Fibroblast of pulmonary artery (primary cell): ENCODE measurements at places on chromosomes 3 and 15.

DNA sequence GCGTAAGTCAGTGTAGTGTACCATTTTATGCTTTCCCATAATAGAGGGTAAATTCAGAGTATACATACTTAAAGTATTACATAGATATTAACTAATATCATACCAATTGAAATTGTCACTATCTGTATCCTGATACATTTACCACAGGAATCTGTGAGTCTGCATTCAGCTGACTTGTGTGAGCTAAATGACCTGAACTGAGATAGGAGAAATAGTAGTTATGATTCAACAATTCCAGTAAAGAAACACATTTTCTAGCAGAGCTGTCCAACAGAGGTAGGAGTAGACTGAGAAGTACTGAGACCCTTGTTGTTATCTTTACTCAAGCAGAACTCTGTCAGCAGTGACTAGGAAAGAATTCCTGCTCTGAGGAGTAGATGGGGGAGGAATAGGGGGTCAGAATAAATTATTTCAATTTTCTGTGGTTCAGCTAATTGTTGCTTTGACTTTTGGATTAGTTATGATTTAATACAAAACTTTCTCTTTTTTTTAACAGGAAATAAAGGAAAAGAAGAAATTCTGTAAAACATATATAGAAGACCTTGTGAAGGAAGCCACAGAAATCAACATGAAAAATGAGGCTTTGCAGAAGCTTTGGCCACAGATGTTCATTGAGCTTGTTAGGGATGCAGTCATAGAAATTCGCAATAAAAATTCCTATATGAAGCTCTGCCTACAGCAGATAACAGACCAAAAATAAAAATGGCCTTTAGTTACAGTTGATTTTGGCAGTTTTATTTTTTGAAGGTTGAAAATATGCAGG lies 66.2 kb upstream of the THSD4 start:
- DNase-seq: peak; percentile 97

GRCh38 chr3:181623924-181624694 lies 87.6 kb upstream of the SOX2 start:
- DNase-seq: peak; percentile 46

- no peak for DNase-seq
Measured at GRCh38 chr3:4174791-4175190, 128.4 kb upstream of the SETMAR start.

DNA sequence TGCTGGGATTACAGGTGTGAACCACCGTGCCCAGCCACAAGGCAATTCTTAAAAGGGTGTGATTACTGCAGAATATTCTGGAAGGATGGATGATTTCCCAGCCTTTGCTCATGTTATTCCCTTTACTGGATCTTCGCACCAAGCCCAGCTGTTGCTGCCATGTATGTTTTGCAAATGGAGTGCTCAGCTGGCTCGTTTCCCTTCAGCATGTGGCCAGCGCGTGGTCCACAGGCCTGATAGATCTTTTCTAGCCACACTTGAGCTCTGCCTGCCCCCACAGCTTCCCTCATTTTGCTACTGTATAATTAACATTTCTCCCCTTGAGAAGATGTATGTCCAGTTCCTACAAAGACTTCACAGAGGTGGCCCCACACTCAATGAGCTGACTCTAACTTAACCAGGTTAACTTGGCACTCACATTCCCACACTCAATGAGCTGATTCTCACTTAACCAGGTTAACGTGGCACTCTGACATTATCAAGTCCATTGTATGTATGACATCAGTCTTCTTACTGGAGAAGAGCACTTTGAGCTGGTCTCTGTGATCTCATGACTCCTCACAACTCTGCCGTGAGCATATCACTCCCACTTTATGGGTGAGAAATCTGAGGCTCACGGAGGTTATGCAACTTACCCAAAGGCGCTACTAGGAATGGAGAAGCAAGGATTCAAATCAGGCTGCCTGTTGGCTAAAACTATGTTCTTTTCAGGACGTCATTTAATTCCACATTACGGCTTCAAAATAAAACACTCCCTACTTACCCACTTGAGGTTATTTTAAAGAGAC lies 49.2 kb downstream of the TM4SF4 start:
- DNase-seq: no peak

- no peak for DNase-seq
Measured at GRCh38 chr15:52419494-52419893, 109.2 kb downstream of the MYO5A start.

GRCh38 chr15:88542342-88542733 lies 4.1 kb downstream of the DET1 start:
- peak; percentile 31 for DNase-seq

- DNase-seq: no peak
Measured at GRCh38 chr3:112633757-112634156, 7.2 kb downstream of the CCDC80 start.
